ENCODE measurements at places on chromosomes 4 and X. TPM values are rescaled to one million over a fixed set of nuclear protein-coding genes. Genes with fewer than 3 reads are reported as not detected.

Gene CT45A1
- not detected for total RNA-seq

Gene CDK16
- 140 TPM for total RNA-seq

DNA sequence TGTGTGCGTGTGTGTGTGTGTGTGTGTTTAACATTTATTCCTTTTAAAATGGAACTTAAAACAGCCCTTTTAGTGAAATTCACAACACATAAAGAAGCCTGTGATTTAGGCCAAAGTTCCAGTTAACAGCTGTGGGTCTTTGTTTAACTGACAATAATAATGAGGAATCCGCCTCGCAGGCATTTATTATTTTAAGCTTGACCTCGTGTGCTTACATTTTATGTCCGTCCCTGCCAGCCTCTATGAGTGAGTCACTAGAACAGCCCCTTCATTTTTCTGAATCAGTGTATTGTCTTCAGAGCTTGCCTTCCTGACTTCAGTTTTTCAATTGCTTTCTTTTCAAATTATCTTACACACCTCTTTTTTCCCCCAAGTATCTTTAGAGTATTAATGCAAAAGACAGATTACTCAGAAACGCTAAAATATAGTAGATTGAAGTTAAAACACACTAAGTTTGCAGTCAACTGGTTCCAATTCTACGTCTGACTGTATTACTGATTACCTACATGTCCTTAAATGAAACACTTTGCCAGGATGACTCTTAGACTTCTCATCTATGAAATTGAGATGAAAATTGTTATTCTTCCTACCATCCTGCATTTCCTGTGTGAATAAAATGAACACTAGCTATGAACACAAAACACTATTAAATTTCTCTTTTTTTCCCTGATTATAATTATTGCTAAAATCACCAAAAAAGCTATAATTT, 319.6 kb upstream of the HS3ST1 start:
- no peak for DNase-seq

Gene TBC1D25
- total RNA-seq: 14.6 TPM

GRCh38 chrX:108029928-108030711, 14.7 kb upstream of the VSIG1 start:
- no peak for DNase-seq

GRCh38 chr4:169869490-169869889, 111.7 kb upstream of the HPF1 start:
- DNase-seq: no peak

GRCh38 chr4:159121371-159121770, 18.5 kb downstream of the RAPGEF2 start:
- DNase-seq: no peak

Gene GNRHR
- not detected for total RNA-seq

Gene WAS
- 2.4 TPM for total RNA-seq

Gene MAGEA11
- not detected for total RNA-seq

DNA sequence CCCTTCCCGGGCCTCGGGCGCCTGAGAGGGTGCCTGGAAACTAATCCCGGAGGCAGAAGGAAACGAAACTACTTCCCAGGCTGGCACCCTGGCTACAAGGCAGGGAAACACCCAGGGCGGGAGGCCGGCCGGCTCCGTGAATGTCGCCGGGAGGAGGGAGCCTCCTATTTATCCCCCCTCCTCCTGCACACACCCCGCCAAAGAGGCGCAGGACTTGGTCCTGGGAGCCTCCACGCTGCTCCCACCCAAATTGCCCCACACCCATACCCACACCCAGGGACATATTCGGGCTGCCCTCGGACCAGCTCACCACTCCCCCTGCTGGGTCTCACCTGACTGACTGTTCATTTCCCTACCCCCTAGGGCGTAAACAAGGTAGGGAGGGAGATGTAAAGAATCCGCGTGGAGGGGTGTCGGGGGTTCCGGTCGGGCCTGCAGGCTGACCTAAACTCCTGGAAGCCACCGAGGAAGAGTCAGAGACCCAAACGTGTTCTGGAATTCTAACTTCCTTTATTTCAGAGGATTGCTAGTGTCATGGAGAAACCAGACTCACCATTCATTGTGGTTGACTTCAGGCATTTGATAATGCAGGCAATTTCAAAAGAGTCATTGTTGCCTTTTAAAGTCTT, at the start of gene BTC:
BTC (minus strand) TSS at position 142 of the 629 bp plus-strand sequence. CDS start 198 bp downstream, outside the sequence.
- DNase-seq: no peak

Gene GPR173
- 2.6 TPM for total RNA-seq

Gene MAGT1
- total RNA-seq: 55.1 TPM

- peak; percentile 45 for DNase-seq
Observed at GRCh38 chr4:1072830-1073446, 40.4 kb downstream of the RNF212 start.

Gene HS3ST1
- 0.87 TPM for total RNA-seq

DNA sequence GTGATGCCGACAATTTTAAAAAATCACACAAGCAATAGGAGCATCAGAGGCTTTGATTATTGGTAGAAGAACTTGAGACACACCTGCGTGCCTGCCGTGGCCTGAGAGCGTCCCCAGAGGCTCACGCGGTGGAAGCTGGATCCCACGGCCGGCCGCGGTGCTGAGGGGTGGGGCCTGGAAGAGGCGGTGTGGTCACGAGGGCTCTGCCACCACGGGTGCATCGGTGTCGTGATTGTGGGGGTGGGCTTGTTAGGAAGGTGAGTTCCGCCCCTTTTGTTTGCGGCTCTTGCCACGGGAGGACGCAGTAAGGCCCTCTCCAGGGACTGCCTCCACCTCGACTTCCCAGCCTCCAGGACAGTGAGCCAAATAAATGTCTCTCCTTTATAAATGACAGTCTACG, 77.2 kb upstream of the ADRA2C start:
- no peak for DNase-seq

Gene SPANXA1
- not detected for total RNA-seq

GRCh38 chr4:141375855-141376254, 155.2 kb downstream of the ZNF330 start:
- no peak for DNase-seq

Gene IRAK1
- 22.0 TPM for total RNA-seq

Gene BTK
- total RNA-seq: 0.31 TPM

DNA sequence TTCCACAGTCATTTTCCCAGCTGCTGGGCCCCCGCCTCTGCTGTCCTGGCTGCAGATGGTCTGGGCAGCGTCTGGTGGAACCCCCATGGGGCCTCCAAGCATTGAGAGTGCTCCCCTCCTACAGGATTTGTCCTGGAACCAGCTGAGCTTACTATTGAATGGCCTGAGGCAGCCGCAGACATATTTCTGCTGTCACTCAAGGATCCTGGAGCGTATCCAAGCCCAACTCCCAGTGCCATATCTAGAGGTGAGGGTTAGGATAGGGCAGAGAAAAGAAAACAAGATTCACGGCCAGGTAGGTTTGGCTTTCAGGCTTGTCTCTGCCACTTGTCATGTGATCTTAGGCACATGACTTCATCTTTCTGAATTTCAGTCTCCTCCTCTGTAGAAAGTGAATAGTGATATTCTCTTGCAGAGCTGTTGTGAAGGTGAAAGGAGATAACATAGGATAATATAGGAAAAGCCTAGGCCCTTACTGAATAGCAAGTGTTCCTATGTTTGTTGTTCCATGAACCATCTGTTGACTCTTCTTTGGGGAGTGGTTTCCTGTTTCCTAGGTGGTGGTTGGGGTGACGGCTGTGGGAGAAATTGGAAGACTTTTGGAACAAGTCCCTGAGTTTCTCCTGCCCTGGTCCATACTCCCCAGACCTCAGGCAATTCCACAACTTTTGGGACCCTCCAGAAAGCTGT, 52.3 kb downstream of the SEPSECS start:
- peak; percentile 59 for DNase-seq

Gene PRDM5
- total RNA-seq: 8.7 TPM

DNA sequence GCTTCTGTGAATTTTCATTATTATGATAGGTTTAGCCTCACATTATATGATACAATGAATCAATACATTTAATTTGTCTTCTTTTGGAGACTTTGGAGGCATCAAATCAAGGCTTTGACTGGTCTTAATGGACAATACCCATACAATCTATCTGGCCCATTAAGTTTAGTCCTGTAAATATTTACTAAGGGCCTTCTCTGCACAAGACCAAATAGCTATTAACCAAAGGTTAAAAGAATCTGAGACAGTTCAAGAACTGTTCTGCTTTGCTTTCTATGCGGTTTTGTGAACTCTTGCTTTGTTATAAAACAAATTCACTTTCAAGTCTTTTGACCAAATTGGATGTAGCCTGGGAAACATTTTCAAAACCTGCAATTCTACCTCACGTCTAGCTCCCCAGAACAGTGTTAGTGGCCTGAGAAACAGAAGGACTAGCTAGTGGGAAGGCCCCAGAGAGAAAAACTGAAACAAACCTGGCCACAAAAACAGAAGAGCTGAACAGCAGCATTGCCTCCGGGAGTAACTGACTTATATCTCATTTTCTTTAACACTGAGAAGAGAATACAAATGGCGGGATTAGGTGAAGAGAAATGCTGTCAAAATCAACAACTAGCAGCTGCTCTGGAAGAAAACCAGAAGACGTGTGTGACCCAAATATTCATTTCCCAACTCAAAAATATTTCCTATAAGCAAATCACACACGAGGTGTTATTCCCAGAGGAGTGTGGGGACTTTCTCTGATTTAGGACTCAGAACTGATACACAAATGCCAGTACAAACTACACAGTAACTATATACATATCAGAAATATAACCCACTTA, 548 bp downstream of the TLR1 start:
- no peak for DNase-seq

Gene ANXA10
- total RNA-seq: not detected

DNA sequence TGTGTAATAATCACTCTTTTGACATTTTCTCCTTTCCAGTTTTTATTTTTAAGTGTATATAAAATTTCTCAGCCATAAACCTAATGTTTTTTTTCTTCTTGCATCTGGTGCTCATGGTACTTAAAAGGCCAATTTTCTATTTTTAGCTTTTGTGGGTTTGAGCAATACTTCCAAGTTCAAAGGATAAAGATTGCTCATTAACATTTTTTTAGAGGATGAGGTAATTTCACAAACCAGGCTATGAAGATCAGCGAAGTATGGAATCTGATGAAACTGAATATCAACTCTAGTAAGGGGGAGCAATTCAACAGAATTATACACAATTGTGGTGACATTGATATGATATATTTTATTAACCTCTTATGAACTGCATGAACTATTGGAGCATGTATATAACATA, 25.8 kb upstream of the KLHL34 start:
- no peak for DNase-seq

DNA sequence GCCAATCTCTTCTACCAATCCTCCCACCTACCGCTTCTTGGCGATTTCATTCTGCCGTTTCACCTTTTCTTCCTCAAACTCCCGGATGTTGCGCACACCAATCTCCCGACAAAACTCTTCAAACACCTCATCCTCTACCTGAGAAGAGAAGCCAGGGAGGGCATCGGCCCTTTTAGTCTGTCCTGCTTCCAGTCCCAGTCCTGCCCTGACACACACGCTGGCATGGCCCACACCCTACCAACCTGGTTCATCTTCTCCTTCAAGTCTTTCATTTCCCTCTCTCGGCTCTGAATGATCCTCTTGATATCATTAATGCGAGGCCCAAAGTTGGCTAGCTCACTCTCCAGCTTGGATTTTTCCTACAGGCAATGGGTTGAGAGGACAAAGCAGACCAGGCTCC, 18.9 kb downstream of the SMC1A start:
- no peak for DNase-seq

Gene OTC
- total RNA-seq: not detected

- peak; percentile 30 for DNase-seq
Observed at GRCh38 chr4:38857354-38858096, 908 bp upstream of the TLR6 start.

DNA sequence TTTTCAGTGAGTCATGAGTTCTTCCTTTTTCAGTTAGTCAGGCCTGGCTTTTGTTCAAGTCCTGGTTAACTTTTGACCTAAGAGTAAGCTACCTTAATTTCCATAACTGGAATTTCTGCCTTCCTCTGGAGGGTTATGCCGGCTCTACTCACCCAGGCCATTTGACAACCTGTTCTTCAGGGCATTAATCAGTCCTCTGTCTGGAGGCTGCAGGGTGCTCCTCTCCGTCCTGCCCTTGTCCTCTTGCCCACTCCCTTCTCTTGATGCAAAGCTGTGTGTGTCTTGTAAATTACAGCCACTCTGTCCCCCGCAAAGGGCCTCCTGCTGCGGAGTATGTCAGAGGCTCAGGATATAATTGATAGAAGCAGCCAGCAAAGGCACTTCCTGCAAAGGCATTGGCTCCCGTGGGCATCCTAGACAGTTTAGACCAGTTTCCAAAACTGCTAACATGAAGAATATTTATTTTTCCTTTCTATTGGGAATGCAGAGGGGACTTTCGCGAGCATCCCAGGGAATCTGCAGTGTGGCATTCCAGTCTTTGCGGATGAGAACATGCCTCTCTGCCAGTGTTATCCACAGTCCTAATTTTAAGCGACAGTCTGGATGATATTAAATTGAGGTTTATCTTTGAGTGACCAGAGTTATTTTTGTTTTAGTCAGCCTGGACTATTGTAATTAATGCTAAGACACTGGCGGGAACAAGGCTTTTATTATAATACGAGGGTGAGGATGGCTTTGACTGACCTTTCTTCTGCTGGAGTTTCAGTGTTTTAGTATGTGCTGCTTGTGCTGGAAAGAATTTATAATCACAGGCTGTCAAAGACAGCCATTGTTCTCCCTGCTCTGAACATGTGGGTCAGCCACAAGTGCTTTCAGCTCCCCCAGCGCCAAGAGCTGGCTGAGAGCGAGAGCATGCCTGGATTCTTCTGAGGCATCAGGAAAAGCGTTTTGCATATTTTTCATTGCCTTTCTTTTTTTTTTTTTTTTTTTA, 74.2 kb downstream of the LIMCH1 start:
- peak; percentile 73 for DNase-seq

Gene ANAPC10
- total RNA-seq: 12.3 TPM

DNA sequence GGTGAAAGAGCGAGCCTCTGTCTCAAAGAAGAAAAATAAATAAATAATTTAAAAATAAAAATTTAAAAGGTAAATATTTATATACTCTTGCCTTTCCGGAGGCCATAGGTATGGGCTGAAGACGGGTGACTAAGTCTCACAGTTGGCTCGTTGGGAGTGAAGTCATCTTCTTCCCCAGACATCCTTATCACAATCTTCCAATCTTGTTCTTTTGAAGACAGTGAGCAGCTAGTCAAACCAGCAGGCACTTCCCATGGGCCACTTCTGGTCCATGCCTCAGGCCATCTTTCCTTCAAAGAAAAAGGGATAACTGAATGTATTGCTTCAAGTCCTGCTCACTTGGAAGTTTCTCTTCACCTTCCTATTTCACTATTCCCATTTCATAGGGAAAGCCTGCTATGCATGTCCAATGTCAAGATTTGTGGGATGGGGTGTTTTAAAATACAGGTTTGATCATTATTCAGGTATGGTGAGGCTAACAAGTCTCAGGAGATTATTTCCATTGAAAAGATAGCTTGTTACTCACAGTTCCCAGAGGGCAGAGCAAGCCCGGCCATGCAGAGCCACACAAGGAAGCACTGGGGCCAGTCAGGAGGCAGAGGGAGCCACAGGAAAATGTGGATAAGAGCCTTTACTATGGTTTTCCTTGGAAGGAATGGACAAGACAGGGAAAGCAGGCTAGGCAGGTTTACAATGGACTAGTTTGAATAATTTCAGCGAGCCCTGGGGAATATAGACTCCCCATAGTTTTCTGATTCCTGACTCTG, 33.3 kb upstream of the VCX2 start:
- no peak for DNase-seq

Gene S100P
- 0.85 TPM for total RNA-seq

Measured in heart left ventricle (tissue), 16 donors.